ENCODE measurements at places on chromosomes 2 and 18.

DNA sequence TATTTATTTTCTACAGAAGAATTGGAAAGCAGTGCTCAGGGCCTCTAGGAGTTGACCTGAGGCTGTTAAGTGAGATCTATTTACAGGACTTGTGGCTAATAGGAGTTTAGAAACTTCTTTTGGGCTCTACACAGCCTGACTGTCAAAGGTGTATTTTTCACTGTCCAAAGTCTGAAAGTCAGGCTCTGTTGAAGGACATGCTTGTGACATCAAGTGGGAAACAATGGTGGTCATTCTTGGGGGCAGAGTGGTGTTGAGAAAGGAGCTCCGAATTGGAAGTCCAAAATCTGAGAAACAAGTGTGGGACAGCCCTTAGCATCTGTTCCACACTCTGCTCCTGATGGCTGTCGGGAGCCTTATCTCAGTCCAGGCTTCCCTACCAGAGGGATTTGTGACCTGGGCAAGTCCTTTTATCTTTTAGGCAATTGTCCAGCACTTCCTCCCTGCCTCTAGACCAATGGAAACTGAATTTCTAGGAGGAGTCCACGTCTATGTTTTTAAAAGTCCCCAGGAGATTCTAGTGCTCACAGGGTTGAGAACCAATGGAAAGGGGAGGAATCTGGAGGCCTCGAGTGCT is 76.4 kb downstream of the LIPG start:
- DNase-seq = no peak

DNA sequence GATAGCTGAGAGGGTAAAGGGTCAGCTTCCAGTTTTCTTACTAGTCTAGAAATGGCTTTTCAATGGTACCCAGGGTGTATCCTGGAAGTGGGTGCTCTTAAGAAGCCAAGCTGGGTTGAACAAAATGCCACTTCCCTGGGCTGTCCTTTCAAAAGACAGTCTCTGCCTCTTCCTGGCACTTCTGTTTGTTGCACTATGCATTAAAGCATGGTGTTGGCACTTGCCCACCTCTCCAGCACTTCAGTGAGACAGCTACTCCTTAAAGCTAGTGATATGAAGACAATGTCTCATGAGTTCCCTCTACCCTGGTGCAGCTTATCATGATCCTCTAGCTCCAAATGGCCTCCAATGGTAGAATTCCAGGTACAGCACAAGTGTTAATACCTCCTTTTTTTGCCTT is 74.3 kb upstream of the IGFBP5 start:
- DNase-seq = no peak

GRCh38 chr2:226423498-226423960 is 376.1 kb downstream of the IRS1 start:
- DNase-seq = peak; percentile 44

GRCh38 chr18:43180814-43181213 is 65.3 kb upstream of the RIT2 start:
- DNase-seq = no peak

GRCh38 chr2:172704072-172704936 is 31.3 kb upstream of the RAPGEF4 start:
- DNase-seq = peak; percentile 5

DNA sequence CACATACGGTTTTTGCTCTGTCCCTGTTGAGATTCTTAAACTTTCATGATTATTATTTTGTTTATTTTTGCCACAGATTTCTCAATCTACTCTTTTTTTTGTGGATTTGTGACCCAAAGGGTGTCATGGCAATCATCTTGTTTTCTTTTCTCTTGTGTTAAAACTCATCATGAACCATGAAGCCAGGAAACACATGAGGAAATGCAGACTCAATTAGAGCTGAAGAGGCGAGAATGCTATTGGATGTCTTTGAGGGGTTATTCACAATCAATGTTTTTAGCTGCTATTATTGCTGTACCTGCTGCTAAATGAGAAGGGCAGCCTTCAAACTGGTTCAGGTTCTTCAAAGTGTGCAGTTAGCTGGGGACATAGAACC is 99.5 kb upstream of the MMADHC start:
- no peak for DNase-seq

GRCh38 chr2:136250131-136250530 is 132.2 kb upstream of the CXCR4 start:
- no peak for DNase-seq

Measured in CD4-positive, alpha-beta T cell treated with Interleukin-2 at 100 ng/mL for 4 hours (primary cell).